ENCODE measurements at places on chromosomes 13 and 19.

DNA sequence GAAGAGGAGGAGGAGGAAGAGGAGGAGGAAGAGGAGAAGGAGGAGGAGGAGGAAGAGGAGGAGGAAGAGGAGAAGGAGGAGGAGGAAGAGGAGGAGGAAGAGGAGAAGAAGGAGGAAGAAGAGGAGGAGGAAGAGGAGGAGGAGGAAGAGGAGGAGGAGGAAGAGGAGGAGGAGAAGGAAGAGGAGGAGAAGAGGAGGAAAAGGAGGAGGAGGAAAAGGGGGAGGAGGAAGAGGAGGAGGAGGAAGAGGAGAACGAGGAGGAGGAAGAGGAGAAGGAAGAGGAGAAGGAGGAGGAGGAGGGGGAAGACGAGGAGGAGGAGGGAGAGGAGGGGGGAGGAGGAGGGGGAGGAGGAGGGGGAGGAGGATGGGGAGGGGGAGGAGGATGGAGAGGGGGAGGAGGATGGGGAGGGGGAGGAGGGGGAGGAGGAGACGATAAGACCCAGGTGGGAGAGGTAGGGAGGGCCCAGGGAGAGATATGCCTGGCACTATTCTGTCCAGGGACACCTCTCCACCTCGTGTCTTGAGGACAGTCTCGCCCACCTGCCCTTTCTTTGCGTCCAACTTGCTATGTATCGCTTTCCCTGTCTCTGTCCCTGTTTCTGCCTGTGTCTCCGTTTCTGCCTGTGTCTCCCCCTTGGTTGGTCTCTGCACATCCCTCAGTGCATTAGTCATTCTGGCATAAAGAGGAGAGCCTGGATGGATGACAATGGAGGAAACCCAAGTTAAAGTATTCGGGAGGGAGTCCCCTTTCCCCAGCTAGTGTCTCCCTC lies 7.1 kb upstream of the KLK5 start:
- no peaks in the 10 kb centered on the region for H3K36me3 ChIP-seq
- H3K4me1 ChIP-seq, result no peaks in the 10 kb centered on the region
- DNase-seq, result no peak
- H3K4me3 ChIP-seq, result no peak overlapping the region
- no peak overlapping the region for H3K27ac ChIP-seq

DNA sequence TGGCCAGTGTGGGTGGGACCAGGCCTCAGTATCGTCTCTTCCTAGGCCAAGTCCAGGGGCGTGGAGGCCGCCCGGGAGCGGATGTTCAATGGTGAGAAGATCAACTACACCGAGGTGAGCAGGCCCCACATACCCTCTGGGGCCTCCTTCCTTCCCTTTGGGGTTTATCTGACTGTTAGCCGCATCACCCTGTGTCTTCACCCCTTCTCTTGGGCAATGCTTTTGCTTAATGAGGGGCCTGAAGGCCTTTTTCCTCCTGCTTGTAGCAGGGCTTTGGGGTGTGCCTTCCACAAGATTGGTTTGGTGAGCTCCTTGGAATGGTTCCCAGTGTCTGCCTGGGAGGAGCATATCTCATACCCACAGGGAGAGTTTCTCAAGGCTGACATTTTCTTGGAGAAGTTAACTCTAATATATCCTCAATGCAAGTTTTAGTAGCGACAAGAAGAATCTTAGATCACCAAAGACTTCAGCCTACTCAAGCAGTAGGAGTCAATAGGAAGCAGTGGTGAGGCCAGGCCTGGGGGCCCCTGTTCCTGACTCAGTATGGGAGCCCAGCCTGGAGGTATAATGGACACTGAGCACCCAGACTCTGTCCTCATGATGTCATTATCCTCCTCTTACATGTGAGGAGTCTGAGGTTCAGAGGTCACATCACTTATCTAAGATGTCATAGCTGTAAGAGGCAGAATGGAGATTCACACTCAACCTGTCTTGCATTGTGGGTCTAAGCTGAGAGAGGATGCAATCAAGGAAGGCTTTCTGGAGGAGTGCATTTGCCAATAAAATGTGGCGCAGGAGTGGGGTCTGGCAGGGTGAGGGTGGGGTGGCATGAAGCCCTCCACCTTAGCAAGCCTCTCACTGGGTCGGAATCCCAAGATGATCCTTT lies 2.0 kb downstream of the GPI start:
- peak; percentile 40 for DNase-seq
- peak overlapping the region; percentile 90 for H3K4me3 ChIP-seq
- no peaks in the 10 kb centered on the region for H3K27me3 ChIP-seq
- H3K36me3 ChIP-seq, result no peaks in the 10 kb centered on the region
- peaks cover 36% of the 10 kb centered on the region for H3K4me1 ChIP-seq
- H3K27ac ChIP-seq, result no peak overlapping the region

DNA sequence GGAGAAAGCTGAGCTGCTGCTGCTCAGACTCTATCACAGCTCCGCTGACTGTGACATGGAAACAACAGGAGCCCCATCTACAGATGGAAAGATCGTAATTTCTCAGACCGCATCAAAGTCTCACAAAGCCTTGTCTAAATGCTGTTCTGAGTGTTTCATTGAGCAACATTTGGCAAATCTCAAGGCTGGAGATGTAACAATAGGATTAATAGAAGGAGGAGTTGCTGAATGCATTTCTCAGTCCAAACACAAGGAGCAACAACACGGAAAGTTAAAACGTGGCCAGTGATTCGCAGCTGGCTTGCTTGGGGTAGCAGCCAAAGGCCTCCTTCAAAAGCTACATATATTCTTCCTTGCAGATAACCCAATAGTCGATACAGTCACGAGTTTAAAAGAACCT lies 55.7 kb downstream of the MRPL57 start:
- H3K4me3 ChIP-seq, result no peak overlapping the region
- no peaks in the 10 kb centered on the region for H3K36me3 ChIP-seq
- no peak for DNase-seq
- H3K27ac ChIP-seq, result no peak overlapping the region

DNA sequence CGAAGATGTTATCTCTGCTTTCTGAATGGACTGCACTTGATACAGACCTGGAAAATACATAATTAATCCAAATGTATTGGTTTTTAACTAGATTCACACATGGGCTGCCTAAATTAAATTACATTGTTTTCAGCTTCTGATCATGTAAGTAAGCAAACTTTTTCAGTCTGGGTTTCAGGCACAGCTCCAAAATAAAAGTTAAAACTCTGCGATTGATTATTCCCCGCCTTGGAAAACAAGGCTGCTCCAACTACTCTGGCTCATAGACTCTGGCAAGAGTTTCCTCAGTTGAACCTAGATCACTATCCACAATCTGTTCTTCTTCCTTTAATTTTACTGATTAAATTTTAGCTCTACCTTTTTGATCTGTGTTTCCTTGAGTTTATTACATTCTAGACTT lies 526.0 kb upstream of the SPRY2 start:
- H3K27me3 ChIP-seq, result peaks cover 5% of the 10 kb centered on the region
- H3K27ac ChIP-seq, result no peak overlapping the region
- H3K36me3 ChIP-seq, result peaks cover 3% of the 10 kb centered on the region
- H3K4me1 ChIP-seq, result no peaks in the 10 kb centered on the region

GRCh38 chr13:109700176-109700575 lies 86.2 kb downstream of the IRS2 start:
- H3K27me3 ChIP-seq, result peaks cover 23% of the 10 kb centered on the region
- no peaks in the 10 kb centered on the region for H3K36me3 ChIP-seq
- no peak overlapping the region for H3K4me3 ChIP-seq
- peaks cover 9% of the 10 kb centered on the region for H3K4me1 ChIP-seq

- H3K27me3 ChIP-seq, result no peaks in the 10 kb centered on the region
- no peak overlapping the region for H3K4me3 ChIP-seq
Measured at GRCh38 chr13:40031031-40031430, 375.6 kb downstream of the COG6 start.

GRCh38 chr19:5625641-5626040 lies 2.8 kb downstream of the SAFB start:
- no peak for DNase-seq
- H3K27ac ChIP-seq, result peak overlapping the region; percentile 95
- peaks cover 15% of the 10 kb centered on the region for H3K27me3 ChIP-seq
- no peaks in the 10 kb centered on the region for H3K36me3 ChIP-seq
- H3K4me1 ChIP-seq, result peaks cover 70% of the 10 kb centered on the region

GRCh38 chr19:48795685-48796070 lies 15.2 kb downstream of the BCAT2 start:
- peak overlapping the region; percentile 96 for H3K4me3 ChIP-seq
- DNase-seq, result no peak
- no peaks in the 10 kb centered on the region for H3K36me3 ChIP-seq
- H3K27me3 ChIP-seq, result no peaks in the 10 kb centered on the region
- peaks cover 11% of the 10 kb centered on the region for H3K4me1 ChIP-seq

DNA sequence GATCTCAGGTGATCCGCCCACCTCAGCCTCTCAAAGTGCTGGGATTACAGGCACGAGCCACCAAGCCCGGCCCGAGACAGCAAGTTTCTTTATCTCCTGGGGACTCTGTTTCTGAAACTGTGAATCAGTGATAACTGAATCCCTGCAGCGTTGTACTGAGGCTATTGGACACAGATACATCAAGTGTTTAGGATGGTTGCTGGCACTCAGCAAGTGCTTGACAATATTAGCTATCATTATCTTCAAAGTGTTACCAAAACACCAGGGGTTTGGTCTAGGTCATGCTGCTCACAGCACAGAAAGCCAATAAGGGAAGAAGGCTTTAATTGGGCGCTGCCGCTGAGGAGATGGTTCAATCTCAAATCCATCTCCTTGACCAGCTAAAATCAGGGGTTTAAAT lies 20.5 kb upstream of the PNMA8C start:
- peaks cover 18% of the 10 kb centered on the region for H3K27me3 ChIP-seq
- no peaks in the 10 kb centered on the region for H3K36me3 ChIP-seq
- H3K4me1 ChIP-seq, result no peaks in the 10 kb centered on the region

- H3K27ac ChIP-seq, result peak overlapping the region; percentile 100
- peak overlapping the region; percentile 100 for H3K4me3 ChIP-seq
- H3K36me3 ChIP-seq, result no peaks in the 10 kb centered on the region
Measured at GRCh38 chr13:32316028-32316339, 676 bp downstream of the BRCA2 start.

GRCh38 chr13:20015763-20016162 lies 57.2 kb downstream of the ZMYM2 start:
- no peak overlapping the region for H3K4me3 ChIP-seq
- H3K27ac ChIP-seq, result no peak overlapping the region
- peaks cover 59% of the 10 kb centered on the region for H3K4me1 ChIP-seq
- DNase-seq, result no peak
- H3K27me3 ChIP-seq, result peaks cover 2% of the 10 kb centered on the region

DNA sequence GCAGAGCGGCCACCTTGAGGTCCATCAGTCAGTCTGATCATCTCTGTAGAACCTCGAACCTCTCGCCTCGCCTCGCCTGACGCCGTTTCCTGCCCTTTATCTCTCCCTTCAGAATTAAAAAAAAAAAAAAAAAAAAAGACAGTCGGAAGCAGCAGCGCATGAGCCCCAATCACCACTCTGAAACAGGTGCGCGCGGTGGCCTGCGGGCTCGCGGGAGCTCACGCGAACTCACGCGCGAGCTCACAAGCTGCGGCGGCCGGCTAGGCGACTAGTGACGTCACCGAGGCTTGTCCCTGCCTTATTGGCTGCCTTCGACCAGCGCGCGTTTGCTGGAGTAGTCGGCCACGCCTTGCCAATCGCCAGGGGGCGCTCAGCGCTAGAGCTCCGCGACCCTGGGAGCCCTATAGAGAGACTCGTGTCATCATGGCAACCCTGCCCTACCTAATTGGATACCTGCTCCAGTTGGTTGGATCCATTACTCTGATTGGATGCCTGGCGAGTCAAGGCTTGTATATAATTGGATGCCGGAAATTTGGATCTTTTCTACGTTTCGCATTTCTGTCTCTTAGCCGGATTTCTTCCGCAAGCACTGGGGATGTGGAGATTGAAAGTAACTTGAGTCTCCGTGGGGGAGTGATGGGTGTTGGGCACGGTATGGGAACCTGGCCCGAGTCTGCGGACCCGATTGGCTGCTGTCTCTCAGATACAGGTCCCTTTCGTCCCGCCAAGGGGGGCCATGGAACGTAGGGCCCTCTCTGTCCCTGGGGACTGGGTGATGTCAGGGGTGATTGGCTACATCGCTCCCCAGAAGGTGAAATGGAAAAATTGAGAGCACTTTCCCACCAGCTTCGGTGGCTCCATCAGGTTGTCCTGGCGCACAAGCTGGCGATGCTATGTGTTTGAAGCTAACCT lies 31.6 kb downstream of the SYT3 start:
- no peak overlapping the region for H3K27ac ChIP-seq
- no peaks in the 10 kb centered on the region for H3K36me3 ChIP-seq
- peak; percentile 52 for DNase-seq
- peaks cover 18% of the 10 kb centered on the region for H3K4me1 ChIP-seq
- H3K4me3 ChIP-seq, result peak overlapping the region; percentile 28

DNA sequence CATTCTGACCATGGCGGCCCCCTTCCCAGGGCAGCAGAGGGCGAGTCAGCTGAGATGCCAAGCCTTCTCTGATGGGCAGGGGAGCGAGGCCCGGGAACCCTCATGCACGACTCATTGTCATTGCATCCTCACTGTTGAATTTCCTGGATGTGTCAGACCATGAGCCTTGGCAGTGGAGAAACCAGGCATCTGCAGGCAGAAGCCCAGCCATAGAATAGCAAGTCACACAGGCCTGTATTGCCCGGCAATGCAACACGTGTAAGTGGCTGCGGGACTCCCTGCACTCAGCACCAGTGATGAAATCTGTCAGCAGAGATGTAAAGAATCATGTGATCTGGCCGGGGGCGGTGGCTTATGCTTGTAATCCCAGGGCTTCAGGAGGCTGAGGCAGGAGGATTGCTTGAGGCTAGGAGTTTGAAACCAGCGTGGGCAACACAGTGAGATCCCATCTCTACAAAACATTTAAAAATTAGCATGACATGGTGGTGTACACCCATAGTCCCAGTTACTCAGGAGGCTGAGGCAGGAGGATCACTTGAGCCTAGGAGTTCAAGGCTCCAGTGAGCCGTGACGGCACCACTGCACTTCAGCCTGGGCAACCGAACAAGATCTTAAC lies 199.7 kb downstream of the KATNAL1 start:
- H3K27ac ChIP-seq, result no peak overlapping the region
- no peak for DNase-seq
- peaks cover 6% of the 10 kb centered on the region for H3K27me3 ChIP-seq
- H3K4me3 ChIP-seq, result no peak overlapping the region
- H3K4me1 ChIP-seq, result peaks cover 8% of the 10 kb centered on the region

GRCh38 chr19:55253842-55254624 lies 4.8 kb downstream of the PPP6R1 start:
- H3K27me3 ChIP-seq, result peaks cover 21% of the 10 kb centered on the region
- peak; percentile 77 for DNase-seq
- peaks cover 2% of the 10 kb centered on the region for H3K36me3 ChIP-seq
- peak overlapping the region; percentile 100 for H3K4me3 ChIP-seq
- H3K4me1 ChIP-seq, result peaks cover 75% of the 10 kb centered on the region
- H3K27ac ChIP-seq, result peak overlapping the region; percentile 99

GRCh38 chr13:75271846-75272245 lies 210.1 kb downstream of the TBC1D4 start:
- no peak overlapping the region for H3K27ac ChIP-seq
- no peaks in the 10 kb centered on the region for H3K36me3 ChIP-seq
- H3K4me1 ChIP-seq, result no peaks in the 10 kb centered on the region
- H3K4me3 ChIP-seq, result no peak overlapping the region
- no peak for DNase-seq

GRCh38 chr19:6059396-6059947 lies 50.8 kb downstream of the RFX2 start:
- no peaks in the 10 kb centered on the region for H3K36me3 ChIP-seq
- H3K4me3 ChIP-seq, result no peak overlapping the region
- peaks cover 13% of the 10 kb centered on the region for H3K27me3 ChIP-seq

Measured in immature natural killer cell (primary cell).